NCI-H774 (cell line): ENCODE measurements at places on chromosomes 5 and 9.

DNA sequence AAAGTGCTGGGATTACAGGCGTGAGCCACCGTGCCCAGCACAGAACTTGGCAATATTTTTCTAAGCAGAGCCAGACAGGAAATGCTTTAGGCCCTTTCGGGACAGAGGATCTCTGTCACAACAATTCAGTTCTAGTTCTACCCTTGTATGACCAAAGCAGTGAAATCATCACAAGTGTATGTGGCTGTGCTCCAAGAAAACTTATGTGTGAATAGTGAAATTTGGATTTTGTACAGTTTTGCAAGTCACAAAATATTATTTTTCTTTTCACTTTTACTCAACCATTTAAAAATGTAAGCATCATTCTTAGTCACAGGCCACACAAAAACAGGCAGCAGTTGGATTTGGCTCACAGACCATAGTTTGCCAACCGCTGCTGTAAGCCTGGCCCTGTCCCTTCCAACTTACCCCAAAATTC, 20.4 kb upstream of the PRUNE2 start:
- DNase-seq, result no peak

- DNase-seq, result no peak
Observed at GRCh38 chr9:9522406-9522805, 1090.4 kb downstream of the PTPRD start.

DNA sequence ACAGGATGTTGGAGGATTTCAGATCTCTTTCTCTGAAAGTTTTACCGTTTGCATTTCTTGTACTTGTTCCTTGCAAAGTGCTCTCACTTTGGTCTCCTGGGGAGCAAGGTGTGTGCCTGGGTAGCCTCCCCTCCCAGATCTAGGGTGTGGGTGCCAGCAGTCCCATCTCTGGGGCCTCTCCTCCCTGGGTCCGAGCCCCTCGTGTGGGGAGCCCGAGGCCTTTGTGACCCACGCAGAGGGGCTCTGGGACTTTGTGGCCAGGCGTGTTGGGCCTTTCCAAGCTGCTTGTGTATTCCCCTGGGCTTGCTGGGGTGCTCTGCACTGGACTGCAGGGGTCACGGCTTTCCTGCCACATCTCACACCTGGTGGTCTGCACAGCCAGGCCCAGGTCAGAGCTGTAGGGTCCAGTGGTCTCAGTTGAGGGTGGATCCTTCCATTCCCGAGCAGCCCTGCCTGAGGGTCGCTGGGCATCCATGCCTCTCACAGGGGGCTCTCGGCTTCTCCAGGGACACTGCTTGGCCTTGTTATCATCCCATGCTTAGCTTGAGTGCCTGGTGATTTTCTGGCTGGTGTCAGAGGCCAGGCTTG, 96.3 kb downstream of the CACNA1B start:
- no peak for DNase-seq

- DNase-seq, result no peak
Observed at GRCh38 chr5:72921886-72922285, 34.0 kb upstream of the FCHO2 start.
